Activated T-helper 9 cell treated with anti-CD3 and anti-CD28 coated beads, Interleukin-2, amount 50 U/mL, for 16 hours (primary cell): ENCODE measurements at places on chromosomes 4 and X.
A peak's percentile ranks its signal among the peaks of the same experiment; 100 is the strongest.

- no peak for DNase-seq
Measured at GRCh38 chrX:115592997-115593734, 32.2 kb downstream of the PLS3 start.

GRCh38 chr4:138948918-138949317, 66.7 kb upstream of the NOCT start:
- DNase-seq, result no peak

- DNase-seq, result no peak
Measured at GRCh38 chr4:87524456-87524855, 4.7 kb downstream of the SPARCL1 start.

DNA sequence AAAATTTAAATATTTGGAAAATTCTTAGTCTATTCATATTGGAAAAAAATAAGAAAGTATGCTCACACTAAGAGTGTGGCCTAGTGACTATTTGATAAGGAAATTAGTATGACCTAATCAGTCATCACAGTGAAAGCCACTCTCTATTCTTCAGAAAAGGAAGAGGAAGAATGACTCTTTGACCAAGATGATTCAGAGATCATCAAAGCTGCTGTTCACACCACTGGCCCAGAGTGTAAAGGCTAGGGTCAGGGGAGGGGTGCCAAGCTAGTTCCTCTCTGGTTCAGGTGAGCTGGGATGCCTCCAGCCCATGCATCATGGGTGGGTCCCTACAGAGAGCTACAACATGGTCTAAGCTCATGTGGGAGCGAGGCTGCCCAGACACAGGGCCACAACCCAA, 396.9 kb upstream of the NDST3 start:
- no peak for DNase-seq

DNA sequence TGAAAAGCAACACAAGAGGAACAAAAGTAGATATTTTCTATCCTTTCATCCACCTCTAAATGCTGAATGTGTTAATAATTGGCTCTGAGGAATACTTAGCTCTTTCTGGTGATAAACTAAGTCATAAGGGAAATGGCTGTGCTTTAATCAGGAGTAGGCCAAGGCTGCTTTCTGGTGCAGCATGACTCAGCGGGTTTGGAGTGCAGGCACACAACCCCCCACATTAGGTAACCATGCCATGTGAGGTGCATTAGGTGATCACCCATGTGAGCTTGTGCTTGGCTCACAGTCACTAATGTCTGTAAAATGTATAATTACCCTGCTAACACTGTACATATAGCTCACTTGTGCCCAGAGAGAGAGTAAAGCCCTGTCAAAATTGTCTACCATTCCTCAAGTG, 57.2 kb downstream of the USP38 start:
- DNase-seq, result no peak

DNA sequence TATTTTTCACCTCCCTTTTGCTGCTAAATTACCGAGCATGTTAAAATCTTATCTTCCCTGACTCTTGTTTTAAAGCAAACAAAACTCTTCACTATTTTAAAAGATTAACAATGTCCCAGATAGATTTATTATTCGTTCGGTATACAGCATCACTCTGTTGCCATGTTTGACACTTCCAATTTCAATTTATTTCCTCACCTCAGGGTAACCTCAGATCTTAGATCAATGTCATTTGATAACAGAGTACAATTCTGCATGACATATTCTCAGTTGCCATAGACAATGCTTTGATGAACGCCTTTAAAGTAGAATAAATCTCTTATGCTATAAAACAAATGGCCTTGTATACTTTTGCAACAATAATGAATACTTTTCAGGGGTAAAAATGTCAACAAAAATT, 1078.1 kb upstream of the IGFBP7 start:
- no peak for DNase-seq

DNA sequence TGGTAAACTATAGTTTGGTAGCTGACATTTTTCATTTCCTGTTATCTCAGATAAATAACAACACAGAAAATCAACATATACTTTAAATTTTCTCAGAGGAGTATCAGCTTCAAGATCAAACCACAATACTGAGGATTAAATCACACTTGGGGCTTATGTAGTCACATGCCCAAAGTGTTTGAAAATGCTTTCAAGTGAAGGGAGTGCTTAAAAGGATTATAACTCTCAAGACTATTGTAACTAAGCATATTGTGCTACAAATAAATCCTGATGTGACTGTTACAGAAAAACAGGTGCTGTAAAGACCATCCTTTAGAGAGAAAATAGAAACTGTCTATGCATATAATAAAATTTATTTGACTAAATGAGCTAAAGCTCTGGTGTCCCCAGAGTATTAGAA, 887.6 kb downstream of the ADGRL3 start:
- DNase-seq, result no peak

DNA sequence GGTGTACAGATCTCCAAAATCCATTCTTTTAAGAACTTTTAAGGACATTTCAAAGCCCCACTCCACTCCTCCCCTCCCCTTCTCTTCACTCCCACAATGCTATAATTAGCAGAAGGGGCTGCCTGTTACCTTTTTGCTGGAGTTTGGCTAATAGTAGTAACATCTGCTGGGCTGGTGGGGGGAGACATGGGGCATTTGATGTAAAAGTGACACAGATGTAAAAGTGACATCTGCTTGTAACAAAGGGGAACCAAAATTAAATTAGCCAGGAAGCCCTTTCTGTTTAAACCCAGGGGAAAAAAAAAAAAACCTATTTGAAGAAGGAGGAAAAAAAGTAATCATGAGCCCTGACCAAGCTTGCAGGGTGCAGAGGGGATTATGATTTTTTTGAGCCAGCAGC, 5.4 kb upstream of the PHOX2B start:
- DNase-seq, result no peak

DNA sequence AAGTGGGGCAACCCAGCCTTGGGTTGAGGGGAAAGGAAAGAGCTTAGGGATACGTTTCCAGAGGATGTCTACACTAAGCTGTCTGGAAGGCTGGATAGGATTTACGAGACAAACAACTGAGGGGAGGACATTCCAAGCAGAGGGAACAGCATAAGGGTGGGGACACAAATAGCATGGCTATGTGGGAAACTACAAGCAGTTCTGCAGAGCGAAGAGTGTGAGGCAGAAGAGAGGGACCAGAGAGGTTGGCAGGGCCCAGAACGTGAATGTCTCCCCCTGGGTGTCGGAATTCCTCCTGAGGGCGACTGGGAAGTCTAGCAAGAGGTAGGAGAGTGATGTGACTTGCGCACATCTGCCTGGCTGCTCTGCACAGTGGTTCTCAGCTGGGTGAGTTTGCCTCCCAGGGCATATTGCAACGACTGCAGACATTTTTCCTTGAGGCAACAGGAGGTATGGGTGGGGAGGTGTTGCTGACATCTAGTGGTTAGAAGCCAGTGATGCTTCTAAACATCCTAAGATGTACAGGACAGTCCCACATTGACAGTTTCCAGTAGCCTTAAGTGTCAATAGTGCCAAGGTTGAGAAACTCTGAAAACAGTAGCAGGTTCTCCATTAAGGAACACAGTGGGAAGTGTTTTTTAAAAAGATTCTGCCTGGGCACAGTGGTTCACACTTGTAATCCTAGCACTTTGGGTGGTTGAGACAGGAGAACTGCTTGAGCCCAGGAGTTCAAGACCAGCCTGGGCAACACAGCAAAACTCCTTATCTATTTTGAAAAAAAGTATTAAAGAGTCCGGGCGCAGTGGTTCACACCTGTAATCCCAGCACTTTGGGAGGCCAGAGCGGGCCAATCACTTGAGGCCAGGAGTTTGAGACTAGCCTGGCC, 9.2 kb downstream of the NDUFA1 start:
- DNase-seq, result peak; percentile 9

GRCh38 chr4:24265989-24266388, 318.4 kb downstream of the DHX15 start:
- DNase-seq, result no peak

GRCh38 chr4:146051223-146051622, 112.6 kb upstream of the ZNF827 start:
- no peak for DNase-seq
